ENCODE measurements at places on chromosomes 7 and 10.
A peak's percentile ranks its signal among the peaks of the same experiment; 100 is the strongest.

GRCh38 chr10:2985729-2986232 is 81.6 kb upstream of the PFKP start:
- DNase-seq = peak; percentile 75

- DNase-seq = no peak
Measured at GRCh38 chr10:32948451-32948850, 9.6 kb downstream of the ITGB1 start.

- no peak for DNase-seq
Measured at GRCh38 chr10:7767209-7767608, 20.6 kb downstream of the KIN start.

GRCh38 chr10:44366941-44367630 is 17.8 kb downstream of the CXCL12 start:
- DNase-seq = no peak

DNA sequence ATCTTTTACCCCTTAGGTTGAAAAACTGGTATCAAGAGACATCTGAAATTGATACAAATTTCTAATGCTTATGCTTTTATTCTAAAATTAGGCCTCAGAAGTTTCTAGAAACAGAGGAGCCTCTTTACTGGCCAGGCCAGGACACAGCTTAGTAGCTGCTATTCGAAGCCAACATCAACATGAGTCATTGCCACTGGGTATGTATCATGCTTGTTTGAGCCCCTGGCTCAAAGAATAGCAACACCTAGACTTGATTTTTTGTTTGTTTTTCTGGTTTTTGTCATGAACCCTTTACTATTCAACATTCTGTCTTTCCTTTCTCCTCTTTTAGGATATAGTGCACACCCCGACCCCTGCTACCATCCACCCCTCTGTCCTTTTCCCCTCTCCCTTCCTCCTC is 90.9 kb upstream of the STK17A start:
- no peak for DNase-seq

DNA sequence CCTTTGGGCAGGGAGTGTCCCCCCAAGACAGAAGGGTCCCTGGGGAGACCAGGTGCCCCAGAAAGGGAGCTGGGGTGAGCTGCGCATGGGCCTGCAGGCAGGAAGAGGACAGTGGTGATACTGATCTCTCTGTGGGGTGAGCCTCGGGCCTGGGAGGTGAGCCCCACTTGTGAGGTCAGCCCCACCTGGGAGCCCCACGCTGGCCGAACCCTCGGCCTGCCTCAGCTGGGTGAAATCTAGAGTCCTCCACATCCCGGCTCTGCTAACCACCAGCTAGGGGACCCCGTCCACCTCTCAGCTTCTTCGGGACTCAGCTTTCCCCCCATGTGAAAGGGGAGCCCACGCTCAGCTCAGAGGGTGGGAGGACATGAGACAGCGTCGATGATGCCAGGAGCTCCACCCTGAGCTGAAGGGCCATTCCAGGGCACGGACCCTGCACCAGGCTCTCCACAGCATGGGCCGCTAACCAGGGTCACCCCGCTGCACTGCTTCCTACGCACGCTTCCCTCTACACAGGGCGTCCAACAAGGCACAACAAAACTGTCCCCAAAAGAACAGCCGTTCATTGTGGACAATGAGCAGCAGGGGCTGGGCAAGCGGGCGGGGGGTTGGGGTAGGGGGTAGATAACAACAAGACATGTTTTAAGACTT is 48.7 kb downstream of the CAMK2B start:
- peak; percentile 52 for DNase-seq

- DNase-seq = no peak
Measured at GRCh38 chr10:76514869-76515268, 1083.4 kb downstream of the LRMDA start.

DNA sequence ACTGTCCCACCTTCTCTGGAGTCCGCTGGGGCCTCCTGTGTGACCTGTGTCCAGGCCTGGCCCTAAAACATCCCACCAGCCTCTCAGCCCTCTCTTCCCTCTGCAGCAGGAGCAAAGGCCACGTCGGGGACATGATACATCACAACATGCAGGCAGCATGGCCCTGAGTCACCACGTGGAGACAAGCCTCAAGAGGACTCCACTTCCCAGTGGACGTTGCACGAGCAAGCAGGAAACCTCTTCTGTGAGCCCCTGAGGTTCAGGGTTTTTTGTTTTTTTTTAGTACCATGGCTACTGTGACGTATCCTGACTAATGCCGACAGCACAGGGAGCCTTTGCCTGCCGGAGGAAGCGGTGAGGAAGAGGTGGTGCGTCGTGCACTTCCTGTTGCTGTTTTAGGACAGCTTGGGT is 165.9 kb downstream of the DNAJB6 start:
- peak; percentile 46 for DNase-seq

- DNase-seq = no peak
Measured at GRCh38 chr7:3540456-3541220, 239.6 kb downstream of the SDK1 start.

DNA sequence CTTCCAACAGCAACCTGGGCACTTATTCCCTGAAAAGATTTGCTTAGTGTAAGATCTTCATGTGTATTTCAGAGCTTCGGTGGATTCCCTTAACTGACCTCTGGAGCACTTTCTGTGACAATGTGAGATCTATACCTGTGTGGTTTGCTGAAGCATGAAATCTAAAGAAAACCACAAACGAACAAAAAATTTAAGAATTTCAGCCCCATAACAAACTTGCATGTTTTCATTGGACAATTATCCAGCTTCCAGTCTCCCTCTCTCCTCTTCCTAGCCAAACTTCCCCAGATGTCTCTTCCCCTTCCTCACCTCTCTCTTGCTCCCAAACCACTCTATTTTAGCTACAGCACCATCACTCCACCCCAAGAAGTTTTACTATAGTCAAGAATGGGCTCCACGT is 279.9 kb upstream of the SORCS1 start:
- DNase-seq = no peak

DNA sequence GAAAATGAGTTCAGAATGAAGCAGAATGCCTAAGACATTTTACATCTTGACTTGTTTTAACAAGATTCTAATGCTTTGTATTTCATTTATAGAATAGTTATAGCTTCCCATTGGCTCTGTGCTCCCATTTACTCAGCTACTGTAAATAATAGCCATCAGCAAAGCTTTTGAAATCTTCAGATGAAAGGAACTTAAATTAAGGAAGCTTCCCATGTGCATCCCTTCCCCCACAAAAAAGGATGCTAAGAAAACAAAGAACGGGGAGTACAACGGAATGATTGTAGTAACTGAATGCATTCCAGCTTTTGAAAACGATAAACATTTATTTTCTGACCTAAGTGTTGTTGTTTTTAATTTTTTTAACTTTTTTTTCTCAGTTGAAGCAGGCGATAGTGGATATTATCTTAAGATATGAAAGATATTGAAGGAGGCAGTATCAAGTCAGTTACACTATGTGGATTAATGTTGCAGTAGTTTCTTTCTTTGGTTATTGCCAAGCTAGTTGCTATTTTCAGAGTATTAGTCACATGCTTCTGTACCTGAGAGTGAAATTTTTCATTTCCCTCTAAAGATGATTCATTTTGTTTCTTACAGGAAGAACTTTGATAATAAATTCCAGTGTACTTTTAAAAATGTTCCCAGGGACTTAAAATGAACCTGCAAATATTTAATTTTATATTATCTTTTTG is 129.2 kb downstream of the KCND2 start:
- DNase-seq = no peak

DNA sequence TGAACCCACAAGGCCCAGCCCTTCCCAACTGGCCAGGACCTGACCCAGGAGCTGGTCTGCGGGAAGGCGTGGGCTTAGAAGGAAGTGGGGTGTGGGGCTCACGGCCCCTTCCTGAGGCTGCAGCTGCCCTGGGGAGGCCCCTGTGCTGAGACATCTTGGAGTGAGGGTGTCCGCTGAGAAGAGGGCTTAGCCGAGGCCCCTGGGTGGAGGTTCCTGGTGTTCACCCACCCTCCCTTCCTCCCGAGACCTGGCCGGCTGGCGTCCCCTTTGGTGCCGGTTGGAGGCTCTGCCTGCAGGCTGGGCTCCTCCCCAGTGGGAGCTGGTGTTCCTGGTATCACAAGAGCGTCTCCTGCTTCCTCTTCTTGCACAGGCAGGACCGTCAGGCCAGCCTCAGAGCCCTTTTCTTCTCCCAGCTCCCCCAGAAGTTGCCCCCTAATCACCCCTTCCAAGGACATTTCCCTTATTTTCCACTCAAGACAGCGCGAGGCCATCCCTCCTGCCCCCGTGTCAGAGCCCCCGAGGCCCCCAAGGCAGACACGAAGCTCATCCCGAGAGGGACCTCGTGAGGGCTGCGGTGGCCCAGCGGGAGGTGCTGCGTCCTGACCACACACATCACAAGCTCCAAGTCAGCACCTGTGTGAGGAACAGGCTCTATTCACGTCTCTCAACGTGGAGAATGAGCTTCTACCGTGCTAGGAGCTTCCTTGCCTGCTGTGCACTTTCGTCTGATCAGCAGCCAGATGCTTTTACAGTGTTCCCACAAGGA is 25.1 kb upstream of the FAM20C start:
- DNase-seq = peak; percentile 73

DNA sequence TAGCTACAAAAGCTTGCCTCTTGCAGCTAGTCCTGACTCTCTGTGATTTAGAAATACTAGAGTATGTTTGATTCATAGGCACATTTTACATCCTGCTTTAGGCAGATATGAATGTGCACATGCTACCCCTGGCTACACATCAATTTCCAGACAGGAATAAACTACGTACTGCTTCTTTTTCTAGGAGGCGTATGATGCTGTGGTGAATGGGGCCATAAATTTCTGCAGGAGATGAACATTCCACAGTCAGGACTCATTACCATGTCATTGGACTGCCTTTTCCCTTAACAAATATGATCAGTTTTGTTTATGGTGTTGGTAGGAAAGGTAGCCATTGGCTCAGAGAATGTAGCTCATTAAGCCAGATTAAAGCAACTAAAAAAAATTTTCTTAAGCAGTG is 50.1 kb upstream of the IFRD1 start:
- DNase-seq = no peak

DNA sequence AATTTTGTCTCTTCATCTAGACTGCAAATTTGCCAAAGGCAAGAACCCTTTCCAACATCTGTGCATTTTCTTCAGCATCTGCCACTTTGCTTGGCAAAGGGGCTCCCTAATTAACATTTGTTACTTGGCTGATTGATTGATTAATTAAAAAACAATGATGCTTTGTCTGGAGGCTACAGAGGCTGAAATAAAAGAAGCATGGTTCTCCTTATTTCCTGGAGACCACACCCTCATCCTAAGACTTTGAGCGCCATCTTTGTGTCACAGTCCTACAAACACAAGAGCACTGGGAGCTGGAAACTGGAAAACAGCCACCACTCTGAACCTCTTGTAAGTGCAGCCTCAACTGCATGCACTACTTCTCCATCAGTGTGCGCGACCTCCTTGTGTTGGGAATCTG is 189.2 kb downstream of the C7orf25 start:
- no peak for DNase-seq

DNA sequence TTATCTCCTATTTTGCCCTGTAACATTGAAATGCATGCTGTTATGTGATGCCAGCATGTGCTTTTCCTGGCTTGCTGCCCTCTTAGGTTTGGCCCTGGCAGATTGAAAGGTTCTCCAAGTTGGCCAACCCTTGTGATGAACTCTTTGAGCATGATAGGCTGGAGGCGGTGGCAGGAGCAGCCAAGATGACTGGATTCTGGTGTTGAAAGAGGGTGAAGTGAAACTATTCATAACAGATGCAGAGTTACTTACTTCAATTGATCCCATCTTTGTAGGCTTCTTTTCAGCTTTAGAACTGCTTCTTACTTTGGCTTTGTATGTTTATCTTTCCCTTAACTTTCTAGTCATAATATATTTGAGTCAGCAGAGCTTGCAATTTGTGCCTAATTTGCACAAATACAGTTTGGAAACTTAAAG is 57.6 kb downstream of the BICC1 start:
- DNase-seq = no peak

DNA sequence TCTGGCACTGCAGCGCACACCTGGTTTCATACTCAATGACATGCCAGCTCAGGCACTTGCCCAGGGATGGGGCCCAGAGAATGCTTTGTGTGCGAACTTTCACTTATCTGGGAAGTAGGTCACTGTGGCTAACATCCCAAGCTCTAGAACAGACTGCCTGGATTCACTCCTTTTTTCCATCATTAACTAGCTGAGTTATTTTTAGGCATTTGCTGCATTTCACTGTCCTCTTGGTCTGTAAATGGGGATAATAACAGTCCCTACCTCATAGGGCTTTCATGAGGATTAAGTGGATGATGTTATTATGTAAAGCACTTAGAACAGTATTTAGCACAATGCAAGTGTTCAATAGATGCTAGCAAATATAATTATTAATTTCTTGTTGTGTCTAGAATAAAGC is 98.7 kb upstream of the DOCK1 start:
- no peak for DNase-seq

DNA sequence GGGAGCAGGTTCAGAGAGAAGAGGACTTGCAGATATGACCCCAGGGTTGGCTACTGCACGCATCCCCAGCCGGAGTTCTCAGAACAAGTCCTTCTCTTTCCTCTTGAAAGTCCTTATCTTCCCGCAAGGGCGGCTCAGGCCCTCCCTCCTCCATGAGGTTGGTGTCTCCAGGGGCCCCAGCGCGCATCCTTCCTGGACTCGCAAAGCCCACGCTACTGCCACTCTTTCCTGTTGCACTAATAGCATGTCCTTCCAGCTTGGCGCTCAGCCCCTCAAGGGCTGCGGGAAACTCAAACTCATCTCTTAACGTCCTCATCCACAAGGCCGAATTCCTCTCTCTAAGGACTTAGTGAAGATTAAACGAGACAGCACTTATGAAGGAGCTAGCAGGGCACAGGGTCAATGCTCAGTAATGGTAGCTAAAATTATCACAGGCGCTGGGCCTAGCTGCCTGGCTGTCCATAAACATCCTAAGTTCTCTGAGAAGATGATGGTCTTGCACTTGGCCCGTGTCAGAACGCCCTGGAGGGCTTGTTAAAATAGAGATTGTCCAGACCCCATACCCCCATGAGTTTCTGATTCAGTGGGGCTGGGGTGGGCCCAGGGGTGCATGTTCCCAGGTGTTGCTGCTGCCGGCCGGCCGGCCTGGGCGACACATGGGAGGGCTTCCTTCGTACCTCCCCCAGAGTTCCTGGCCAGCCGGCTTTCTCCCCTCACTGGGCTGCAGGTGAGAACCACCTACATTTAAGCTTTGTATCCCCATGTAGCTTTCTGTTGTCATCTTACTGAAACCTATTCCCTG is 261.4 kb downstream of the COBL start:
- DNase-seq = no peak

- no peak for DNase-seq
Measured at GRCh38 chr7:17552952-17553351, 254.5 kb downstream of the AHR start.

DNA sequence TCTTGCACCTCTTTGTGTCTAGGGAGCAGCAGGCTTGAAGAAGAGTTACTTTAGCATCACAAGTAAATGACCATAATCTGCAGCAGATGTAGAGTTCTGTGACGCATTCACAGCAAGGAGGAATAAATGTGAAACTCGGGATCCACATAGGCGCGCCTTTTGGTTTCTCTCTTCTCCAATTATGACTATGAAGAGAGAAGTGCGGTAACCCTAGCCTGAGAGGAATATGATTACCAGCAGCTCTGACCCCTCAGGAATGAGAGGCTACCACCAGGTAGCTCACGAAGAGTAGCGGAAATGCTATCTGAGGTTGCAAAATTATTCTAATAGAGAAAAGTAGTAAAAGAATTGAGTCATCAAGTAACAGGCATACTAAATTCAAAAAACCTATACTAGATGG is 25.2 kb upstream of the DMTF1 start:
- DNase-seq = no peak

- DNase-seq = no peak
Measured at GRCh38 chr7:125057963-125058362, 128.3 kb upstream of the POT1 start.

GRCh38 chr10:3780771-3781467 is 4.1 kb downstream of the KLF6 start:
- DNase-seq = no peak

- no peak for DNase-seq
Measured at GRCh38 chr7:3217166-3217565, 83.9 kb upstream of the SDK1 start.
